ENCODE measurements at places on chromosomes 5 and 9.
A peak's percentile ranks its signal among the peaks of the same experiment; 100 is the strongest.

- DNase-seq = no peak
Observed at GRCh38 chr9:96299823-96300222, 2.2 kb downstream of the HSD17B3 start.

DNA sequence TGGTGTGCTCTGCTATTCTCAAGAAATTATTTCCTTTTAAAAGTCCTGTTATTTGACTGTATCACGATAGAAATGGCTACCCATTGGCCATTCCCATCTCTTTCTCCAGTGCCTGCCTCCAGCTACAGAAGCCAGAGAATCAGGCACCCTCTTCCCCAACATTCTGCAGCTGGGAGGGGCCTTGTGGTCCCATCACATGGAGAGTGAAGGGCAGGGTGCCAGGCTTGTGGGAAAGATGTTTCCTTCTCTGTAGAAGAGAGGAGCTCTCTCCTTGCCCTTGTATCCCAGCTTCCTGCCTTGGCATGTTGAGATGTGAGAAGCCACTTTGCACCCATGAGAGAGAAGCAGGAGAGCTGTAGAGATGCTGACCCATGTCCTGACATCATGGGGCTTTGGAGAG, 465.0 kb downstream of the MTRR start:
- DNase-seq = no peak

DNA sequence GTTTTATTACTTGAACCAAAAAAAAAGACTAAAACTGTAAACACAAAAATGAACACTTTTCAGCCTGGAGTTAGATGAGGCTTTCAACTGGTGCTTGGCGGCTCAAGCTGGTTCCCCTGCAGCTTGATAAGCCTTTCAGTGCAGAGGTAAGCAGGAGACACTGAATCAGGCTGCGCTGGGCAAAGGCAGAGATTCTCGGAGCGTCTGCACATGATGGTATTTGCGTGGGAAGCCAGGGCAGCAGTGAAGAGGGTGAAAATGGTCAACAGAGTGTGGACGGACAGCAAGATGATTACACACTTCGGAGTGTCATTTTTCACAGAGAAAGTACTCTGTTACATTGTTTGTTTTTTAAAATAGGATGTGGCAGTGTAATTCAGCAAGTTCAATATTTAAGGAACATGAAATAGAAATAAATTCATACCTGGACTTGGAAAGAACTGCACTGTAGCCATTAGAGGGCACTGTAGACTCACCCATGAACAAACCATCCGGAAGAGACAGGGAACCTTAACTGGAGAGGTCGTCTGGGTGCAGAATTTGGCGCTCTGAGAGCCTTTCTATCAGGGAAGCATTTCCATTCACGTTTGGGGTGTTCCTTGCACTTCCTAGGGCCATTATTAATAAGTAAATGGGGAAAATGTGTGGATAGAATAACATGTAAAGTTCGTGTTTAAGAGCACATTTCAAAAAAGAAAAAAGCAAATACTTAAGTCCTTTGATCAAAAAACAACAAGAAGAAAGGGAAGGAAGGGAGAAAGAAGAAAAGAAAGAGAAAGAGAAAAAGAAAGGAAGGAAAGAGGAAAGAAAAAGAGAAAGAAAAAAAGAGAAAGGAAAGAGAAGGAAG, 69.8 kb downstream of the ICE1 start:
- peak; percentile 52 for DNase-seq

- no peak for DNase-seq
Observed at GRCh38 chr9:127539259-127539981, 72.7 kb upstream of the STXBP1 start.

DNA sequence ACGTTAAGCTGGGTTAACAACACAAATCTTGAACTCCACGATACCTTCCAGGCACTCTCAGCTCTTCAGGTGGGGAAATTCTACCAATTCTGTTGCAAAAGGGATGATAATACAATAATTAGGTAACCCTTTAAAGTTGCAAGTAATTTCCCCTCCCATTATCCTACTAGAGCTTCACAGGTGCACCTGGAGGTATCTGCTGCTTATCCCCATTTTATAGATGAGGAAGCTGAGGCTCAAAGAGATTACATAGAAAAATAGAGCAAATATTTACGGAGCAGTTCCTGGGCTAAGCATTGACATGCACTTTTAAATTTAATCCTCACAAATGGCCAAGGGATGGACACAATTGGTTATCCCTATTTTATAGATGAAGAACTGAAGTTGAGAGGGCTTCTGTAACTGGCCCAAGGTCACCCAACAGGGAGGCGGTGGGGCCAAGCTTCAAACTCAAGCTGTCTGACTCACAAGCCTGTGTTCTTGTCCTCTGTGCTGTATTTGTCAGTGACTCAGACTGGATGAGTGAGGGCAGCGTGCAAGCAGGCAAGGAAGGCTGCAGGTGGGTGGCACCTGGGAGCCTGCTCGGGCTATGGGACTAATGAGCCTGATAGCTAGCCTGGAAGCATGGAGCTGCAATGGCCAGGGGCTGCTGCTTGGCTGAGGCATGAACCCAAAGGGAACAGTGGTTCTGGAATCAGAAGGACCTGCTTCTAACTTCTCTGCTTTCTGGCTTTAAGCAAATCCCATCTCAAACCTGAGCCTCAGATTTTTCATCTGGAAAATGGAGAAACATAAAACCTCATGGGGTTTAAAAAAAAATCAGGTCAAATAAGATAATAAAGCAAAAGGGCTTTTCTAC, 105.5 kb downstream of the PDE6A start:
- no peak for DNase-seq

- no peak for DNase-seq
Observed at GRCh38 chr5:149160291-149160787, 19.0 kb downstream of the ABLIM3 start.

DNA sequence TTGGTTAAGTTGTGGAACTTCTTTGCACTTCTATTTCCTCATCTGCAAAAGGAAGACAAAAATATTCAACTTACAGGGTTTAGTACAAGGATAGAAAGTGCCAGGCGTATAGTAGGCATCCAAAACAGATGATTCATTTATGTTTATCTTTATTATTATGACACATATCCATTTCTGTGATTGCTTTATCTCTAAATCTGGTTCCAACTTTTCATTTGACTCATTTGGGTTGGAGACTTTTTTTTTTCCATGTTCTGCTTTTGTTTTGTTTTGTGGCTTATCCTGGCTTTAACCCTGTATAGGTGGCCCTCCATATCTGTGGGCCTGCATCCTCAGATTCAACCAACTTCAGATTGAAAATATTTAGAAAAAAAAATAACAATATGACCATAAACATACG, 186.7 kb upstream of the SLC24A2 start:
- no peak for DNase-seq

DNA sequence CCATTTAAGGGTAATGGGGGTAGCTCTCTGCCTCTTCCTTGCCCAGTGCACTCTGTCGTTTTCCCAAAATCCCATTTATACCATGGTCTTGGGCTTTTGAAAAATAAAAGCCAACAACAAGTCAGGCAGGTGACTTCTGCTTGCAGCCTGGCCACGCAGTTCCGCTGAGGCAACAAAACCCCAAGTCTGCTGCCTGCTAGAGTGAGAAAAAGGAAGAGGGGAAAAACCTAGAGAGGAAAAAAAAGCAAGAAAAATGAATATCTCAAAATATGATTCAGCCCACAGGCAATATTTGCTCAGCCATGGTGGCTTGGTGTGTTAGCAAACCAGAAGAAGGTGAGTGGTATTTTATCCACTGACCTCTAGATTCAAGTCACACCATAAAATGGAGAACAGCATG, 148.2 kb upstream of the FSTL4 start:
- no peak for DNase-seq

DNA sequence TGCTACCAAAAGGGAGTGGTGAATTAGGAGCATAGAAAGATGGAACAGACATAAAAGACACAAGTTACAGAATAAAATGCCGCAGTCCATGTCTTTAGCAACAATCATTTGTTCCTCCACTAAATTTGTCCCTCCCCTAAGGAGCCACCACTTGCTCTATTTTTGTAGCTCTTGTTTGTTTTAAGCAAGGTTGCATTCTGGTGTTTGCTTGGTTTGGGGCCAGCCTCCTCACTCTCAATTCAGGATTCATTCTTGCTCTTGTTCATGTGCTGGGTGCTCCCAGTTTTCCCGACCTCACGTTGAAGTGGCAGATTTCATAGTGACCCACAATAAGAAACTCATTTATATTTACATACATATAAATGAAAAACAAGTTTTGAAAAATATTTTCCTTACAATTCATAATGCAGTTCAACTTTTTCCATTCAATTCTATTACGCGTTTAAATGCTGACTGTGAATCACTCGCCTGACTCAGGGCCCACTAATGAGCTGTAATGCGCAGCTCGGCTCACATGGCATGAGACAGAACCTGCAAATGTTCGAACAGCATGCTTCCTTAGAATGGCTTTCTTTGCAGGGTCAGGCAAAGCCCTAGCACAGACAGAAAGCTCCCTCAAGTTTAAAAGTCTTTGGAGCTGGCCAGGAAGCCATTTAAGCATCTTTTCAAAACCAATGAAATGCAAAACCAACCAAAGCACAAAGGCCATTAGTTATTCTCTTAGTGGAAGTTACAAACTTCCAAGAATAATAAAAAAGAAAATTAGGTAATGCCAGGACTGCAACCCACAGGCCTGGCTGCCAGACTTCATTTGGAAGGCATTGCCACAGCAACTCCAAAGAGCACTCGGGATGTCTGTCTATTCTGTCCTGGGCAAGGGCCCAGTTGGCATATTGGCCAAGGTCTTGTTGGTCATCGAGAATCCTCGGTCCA, 41.7 kb downstream of the RETREG1 start:
- DNase-seq = no peak

DNA sequence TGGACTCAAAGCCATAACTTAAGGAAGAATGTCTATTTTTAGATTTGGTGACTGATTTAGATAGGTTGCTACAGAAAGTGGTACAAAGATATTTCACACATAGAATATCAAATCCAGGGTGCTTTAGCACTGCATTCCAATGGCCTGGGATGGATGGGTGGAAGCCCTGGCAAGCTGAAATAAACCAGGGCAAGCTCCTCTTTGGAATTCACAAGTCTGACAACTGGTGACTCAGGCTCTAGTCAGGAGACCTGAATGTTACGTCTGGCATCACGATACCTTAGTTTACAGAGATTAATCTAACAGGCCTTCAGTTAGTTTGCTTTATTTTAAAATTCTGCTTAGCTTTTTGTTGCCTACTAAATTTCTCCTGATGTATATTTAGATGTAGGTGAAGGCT, 144.0 kb downstream of the TMC1 start:
- DNase-seq = no peak

- no peak for DNase-seq
Observed at GRCh38 chr5:169811023-169811422, 169.3 kb downstream of the INSYN2B start.

DNA sequence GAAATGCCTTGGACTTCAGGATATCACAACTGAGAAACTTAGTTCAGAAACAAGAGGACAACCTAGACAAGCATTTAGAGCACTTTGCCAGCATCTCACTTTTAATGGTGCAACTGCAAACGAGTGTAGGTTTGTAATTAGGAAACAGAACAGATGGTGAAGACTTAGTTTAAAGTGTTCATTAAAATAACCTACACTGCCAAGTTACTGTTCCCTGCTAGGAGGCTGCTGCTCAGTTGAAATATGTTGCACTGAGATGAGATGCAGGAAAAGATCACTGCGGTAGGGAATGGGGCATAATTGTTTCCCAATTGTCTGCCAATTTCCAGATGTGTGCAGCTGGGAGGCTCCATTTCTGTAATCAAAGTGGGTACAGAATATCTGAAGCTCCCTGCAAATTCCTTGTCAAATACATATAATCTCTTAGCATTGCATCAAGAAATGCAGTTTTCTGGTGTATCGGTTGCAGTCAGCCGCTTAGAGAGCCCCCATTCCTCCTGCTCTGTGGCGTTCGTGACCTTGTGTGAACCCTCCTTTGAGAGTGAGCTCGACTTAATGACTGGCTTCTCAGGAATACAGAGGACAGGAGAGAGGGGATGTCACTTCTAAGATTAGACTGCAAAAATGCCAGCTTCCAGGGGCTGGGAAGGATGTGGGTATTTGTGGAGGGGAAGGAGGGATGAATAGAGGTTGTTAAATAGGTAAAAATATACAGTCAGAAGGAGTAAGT, 448.9 kb downstream of the MED10 start:
- DNase-seq = no peak

Measured in inflammatory macrophage treated with lipopolysaccharide for 4 hours (primary cell).